Breast epithelium (tissue), 4 donors: ENCODE measurements at places on chromosomes 16 and 17.
A peak's percentile ranks its signal among the peaks of the same experiment; 100 is the strongest.

DNA sequence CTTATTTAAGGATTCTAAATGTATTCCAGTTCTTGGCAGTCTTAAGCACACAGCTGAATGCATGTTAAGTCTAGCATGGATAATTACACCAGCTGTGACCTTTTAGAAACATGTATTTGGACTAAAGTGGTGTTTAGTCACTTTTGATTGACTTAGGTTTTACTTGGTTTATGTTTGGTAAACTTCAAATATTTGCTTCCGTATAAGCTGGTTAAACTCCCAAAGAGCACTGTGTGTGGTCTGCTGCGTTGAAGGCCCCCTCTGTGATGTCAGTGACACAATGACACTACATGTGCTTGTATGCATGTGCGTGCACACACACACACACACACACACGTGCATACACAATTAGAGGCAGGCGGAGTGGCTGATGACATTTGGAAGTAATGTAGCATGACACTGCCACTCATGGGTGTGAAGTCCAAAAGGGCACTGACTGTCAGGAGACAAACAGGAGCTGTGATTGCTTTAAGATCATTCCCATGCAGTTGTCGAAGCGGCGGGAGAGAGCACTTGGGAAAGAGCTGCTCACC, 156.1 kb upstream of the CDH13 start:
- H3K27me3 ChIP-seq = no peaks in the 10 kb centered on the region
- H3K4me1 ChIP-seq = no peaks in the 10 kb centered on the region
- H3K4me3 ChIP-seq = no peak overlapping the region
- no peak overlapping the region for H3K27ac ChIP-seq
- DNase-seq = no peak
- no peaks in the 10 kb centered on the region for H3K36me3 ChIP-seq

- DNase-seq = no peak
- peaks cover 4% of the 10 kb centered on the region for H3K4me1 ChIP-seq
- no peaks in the 10 kb centered on the region for H3K27me3 ChIP-seq
- no peak overlapping the region for H3K4me3 ChIP-seq
- H3K36me3 ChIP-seq = no peaks in the 10 kb centered on the region
These were observed 79.5 kb downstream of the TIMM22 start for GRCh38 chr17:1076299-1076981.

DNA sequence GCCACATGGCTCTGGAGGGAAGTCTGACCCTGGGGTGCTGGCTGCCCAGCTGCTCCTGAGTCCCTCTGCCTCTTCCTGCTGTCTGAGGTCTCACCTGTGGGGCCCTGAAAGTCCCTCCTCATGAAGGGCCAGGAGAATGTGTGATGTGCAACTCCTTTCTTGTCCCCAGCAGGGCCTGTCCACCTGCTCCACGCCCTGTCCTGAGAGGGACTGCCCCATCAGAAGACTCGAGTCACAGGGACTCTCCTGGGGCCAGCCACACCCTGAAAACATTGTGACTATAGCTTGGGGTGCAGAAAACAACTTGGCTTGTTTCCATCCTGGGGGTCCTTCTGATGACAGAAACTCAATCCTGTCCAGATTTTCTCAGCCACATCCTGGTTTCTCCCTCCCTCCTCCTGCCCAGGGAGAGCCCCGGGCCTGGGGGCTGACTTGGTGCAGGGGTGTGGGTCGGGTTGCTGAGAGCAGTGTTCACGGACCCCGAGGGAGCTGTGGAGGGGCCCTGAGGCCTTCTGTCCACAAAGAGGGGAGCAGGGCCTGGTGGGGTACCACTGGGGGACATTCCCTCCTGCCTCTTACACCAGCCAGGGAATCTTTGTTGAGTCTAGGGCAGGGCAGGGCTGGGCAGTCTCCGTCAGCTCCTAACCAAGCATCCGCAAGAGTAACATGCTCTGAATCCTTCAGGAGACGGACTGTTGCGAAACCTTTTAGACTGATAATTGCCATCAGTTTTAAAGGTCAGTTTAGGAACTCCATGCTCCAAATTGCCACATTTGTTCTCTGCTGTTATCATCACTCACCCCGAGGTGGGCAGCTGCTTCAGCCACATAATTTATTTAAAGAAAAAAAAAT, 45.9 kb downstream of the NT5M start:
- DNase-seq = no peak
- H3K27ac ChIP-seq = no peak overlapping the region
- H3K27me3 ChIP-seq = no peaks in the 10 kb centered on the region
- no peaks in the 10 kb centered on the region for H3K36me3 ChIP-seq

GRCh38 chr17:60421273-60422161, 772 bp upstream of the CHCT1 start:
- no peaks in the 10 kb centered on the region for H3K4me1 ChIP-seq
- peak overlapping the region; percentile 56 for H3K4me3 ChIP-seq
- H3K27me3 ChIP-seq = no peaks in the 10 kb centered on the region
- peak; percentile 22 for DNase-seq
- H3K36me3 ChIP-seq = no peaks in the 10 kb centered on the region
